ENCODE measurements at places on chromosomes 6 and 20. TPM values are rescaled to one million over a fixed set of nuclear protein-coding genes. Genes with fewer than 3 reads are reported as not detected.

Gene CFAP206
- not detected for total RNA-seq

Gene SAMD5
- 2.5 TPM for total RNA-seq

Gene AVP
- total RNA-seq: not detected

Gene GPSM3
- total RNA-seq: 3.1 TPM

Gene TCF21
- not detected for total RNA-seq

Gene BPI
- total RNA-seq: not detected

Gene ACSS1
- total RNA-seq: 1.1 TPM

Measured in mammary epithelial cell (primary cell).